AG09309 (cell line): ENCODE measurements at places on chromosomes 1 and 21.
A peak's percentile ranks its signal among the peaks of the same experiment; 100 is the strongest.

- no peak for DNase-seq
Measured at GRCh38 chr1:44024031-44024902, 7.0 kb downstream of the SLC6A9 start.

DNA sequence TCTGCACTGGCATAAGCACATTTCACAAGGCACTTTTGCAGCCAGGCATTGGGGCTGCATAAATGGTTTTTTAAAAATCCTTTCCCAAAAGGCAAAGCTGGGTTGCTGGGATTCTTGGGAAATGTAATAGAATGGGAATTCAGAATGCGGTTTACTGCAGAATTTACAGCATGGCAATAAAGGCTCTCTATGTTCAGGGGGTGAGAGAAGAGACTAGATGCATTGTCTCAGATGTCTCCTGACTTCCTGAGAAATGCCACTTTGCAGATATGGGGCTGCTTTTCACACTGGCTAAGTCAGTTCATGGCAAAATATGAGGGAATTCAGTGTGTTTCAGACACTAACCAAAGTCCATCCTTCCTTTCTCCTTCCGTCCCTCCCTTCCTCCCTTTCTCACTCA, 13.5 kb downstream of the FCGR2B start:
- DNase-seq = no peak

- DNase-seq = no peak
Measured at GRCh38 chr1:232499188-232499587, 130.7 kb downstream of the SIPA1L2 start.

DNA sequence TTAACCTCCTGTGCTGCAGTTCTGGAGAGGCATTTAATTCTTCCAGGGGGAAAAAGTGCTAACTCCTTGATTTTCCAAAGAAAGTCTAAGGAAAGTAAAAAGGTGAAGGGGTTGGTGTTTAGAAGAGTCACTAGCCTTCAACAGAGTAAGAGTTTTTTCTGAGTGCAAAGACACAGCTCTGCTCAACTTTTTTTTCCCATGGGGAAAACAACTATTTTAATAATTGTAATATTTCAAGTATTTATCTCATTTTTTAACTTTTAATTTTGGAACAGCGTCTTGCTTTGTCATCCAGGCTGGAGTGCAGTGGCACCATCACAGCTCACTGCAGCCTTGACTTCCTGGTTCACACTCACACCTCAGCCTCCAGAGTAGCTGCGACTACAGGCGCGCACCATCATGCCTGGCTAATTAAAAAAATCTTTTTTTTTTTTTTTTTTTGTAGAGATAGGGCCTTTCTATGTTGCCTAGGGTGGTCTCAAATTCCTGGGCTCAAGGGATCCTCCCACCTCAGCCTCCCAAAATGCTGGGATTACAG, 202.6 kb downstream of the APP start:
- DNase-seq = no peak

DNA sequence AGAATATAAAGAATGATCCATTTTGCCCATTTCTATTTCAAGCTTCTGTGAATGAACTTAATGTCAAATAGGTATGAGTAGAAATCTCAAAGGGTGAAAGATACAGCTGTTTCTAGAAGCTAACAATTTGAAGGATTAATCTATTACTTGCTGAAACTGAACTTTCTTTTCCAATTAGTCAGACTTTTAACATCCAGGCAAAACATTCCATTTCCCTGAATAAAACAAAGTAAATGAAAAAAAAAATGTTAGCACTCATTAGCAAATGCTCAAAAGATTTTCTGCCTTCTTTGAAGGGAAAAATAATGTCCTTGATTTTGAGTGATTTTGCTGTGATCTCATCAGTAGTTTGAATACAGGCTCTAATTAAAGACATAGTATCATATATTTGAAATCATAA, 447.6 kb upstream of the PRMT6 start:
- no peak for DNase-seq

DNA sequence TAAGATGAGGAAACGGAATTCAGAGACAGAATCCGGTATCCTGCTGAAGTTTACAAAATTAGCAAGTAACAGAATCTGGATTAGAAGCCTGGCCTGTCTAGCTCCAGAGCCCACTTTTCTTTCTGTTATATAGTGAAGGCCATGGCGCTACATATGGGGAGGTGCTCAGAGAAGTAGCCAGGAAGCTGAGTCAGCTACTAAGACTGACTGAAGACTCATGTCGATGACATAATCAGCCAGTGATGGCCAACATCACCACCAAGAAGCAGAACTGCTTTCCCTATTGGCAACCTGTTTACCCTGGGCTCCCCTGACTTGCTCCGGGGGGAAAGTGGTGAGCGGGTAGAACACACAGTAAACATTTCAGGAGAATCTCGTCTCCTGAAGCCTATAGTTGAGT, 18.8 kb downstream of the LRRC52 start:
- DNase-seq = no peak

DNA sequence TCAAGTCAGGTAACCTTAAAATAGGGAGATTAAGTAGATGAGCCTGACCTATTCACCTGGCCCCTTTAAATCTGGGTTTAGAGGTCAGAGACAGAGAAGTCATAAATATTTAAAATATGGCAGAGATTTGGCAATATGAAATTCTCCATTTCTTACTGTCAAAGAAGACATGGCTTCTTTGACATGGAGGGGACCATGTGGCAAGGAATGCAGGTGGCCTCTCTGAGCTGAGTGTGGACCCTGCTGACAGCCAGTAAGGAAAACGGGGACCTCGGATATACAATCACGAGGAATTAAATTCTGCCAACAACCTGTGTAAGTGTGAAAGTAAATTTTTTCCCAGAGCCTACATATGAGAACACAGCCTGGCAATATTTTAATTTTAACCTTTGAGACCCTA, 427.5 kb upstream of the PROX1 start:
- DNase-seq = no peak

DNA sequence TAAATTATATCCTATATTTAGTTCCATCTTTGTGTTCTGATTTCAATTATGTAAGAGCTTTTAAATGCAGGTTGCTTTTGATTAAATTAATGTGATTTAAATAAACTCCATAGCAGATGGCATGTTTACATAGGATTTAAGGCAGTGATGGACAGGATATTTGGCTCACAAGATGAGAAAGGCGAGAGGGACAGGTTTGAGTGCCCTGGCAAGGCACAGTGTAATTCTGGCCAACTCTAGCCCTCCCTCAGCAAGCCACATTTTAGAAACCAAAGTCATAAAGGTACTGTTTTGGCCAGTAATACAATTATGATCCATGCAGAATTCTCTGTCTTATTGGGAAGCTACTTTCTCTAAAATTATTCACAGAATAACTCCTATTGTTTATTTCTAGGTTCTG, 50.6 kb upstream of the C1orf146 start:
- no peak for DNase-seq

DNA sequence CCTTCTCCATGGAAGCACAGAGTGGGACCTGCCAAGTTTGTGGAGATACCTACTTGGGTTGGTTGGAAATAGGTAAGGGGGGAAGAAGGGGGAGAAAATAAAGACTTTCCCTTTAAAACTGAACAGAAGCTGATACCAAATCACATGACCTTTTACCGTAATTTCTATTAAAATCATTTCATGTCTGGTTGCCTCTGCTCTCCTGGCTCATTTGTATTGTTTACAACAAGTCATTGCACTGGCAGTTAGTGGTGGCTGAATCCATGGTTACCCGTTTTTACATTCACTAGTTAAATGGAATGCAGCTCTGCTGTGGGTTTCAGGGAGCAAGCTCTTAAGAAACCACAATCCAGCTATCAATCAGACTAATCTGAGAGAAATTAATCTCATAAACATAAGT, 353.7 kb upstream of the ESRRG start:
- DNase-seq = no peak

DNA sequence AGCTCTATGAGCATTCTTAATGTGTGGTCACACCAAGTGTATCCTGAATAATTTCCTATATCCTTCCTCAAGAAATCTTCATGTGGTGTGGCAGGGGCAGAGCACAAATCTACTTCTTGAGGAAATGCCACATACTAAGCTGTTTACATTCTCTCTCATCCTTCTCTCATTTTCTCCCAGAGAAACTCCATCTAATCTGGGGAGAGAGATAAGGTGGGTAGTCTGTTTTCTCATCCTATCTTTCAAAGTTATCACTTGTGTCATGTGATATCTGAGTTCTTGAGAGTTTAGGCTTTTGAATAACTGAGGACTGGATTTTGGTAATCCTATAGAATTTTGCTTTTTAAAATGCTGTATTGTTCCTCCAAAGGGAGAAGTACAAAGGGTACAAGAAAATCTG, 141.9 kb upstream of the LRRC7 start:
- DNase-seq = no peak

GRCh38 chr1:210662291-210663050, 333.8 kb downstream of the HHAT start:
- DNase-seq = no peak

- DNase-seq = no peak
Measured at GRCh38 chr1:42417166-42417565, 36.6 kb downstream of the RIMKLA start.

DNA sequence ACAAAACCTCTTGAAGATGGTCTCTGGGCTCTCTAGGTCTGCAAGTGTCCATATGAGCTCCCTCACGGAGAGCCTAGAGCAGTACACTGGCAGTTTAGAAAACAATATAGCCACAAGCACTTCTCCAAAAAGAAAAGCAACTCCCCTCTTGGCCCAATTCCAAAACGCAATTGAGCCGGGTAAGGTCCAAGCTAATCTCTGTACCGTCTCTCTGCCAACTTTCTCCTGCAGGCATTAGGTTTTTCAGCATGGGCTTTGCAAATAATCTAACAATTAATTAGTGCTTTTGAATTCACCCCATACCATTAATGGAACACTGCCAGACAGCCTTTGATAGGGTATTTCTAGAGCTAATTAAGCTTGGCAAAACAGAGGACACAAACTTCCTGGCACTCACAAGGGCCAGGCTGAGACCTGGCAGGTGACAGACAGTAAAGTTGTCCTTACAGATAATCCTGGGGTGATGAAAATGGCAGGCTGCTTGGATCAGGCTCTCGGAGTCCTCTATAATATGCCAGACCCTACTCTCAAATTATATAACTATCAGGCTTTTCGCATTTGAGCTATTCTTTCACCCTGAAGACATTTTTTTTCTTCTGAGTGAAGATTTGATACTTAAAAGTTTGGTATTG, 39.8 kb downstream of the TGFBR3 start:
- DNase-seq = no peak

- DNase-seq = no peak
Measured at GRCh38 chr1:83641206-83641658, 357.7 kb downstream of the TTLL7 start.

DNA sequence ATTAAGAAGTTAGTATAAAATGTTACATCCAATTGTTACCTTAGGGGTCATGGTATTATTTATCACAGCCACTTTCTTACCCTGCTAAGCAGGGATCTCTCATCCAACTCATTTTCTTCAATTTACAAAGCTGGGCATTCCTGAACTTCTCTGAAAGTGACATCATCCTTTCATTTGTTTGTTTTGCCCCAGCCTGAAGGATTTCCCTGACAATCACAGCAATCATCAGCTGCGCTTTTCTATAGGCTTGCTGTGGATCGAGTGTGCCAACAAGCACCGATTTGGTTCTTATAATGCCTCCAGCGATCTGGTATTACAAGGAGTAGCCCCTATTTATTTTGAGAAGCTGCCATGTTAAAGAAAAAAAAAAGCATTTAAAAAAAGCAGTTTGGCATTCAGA, 240.2 kb downstream of the USH2A start:
- DNase-seq = no peak

- DNase-seq = no peak
Measured at GRCh38 chr1:68174738-68175113, 57.6 kb downstream of the WLS start.

DNA sequence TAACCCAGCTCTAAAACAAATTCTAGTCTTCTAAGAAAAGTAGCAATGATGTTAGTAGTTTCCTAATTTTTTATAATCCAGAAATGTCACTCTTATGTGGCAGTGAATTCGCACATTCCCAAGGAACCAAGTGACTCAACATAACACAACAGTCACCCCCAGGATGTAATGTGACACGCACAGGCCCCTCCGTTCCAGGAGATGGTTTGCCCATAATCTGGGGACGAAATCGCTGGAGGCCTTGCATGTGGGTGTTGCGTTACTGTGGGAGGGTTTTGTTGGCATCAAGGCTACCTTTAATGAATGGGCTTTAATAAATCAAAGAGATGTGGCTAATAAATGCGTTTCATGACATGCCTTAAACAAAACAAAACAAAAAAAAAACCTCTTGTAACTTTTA, 50.9 kb downstream of the EVA1C start:
- peak; percentile 83 for DNase-seq

DNA sequence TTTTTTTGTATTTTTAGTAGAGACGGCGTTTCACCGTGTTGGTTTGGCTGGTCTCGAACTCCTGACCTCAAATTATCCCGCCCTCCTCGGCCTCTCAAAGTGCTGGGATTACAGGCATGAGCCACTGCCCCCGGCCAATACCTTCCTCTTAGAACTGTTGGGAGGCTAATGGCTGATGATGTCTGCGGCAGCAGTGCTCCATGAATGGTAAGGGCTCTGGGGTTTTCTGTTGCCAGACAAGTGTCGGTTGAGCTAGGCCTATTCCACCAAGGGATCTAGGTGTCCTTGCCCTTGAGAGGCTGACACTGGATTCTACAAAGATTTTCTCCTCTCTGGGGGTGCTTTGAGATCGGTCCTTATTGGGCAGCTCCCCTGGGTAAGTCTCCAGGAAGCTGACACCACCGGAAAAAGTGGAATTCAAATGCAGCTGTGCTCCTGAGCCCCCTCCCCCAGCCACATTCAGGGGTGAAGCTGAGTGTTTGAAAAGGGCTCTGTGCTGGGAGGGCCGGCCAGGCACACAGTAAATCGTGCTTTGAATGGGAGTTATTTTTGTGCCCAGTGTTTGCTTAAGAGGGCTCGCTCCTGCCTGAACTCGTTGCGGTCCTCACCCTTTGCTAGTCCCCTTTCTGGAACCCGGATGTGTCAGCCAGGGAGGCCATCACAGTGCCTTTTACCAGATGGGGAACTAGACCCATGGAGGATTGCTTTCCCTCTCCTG, 5.2 kb downstream of the SOX13 start:
- no peak for DNase-seq

DNA sequence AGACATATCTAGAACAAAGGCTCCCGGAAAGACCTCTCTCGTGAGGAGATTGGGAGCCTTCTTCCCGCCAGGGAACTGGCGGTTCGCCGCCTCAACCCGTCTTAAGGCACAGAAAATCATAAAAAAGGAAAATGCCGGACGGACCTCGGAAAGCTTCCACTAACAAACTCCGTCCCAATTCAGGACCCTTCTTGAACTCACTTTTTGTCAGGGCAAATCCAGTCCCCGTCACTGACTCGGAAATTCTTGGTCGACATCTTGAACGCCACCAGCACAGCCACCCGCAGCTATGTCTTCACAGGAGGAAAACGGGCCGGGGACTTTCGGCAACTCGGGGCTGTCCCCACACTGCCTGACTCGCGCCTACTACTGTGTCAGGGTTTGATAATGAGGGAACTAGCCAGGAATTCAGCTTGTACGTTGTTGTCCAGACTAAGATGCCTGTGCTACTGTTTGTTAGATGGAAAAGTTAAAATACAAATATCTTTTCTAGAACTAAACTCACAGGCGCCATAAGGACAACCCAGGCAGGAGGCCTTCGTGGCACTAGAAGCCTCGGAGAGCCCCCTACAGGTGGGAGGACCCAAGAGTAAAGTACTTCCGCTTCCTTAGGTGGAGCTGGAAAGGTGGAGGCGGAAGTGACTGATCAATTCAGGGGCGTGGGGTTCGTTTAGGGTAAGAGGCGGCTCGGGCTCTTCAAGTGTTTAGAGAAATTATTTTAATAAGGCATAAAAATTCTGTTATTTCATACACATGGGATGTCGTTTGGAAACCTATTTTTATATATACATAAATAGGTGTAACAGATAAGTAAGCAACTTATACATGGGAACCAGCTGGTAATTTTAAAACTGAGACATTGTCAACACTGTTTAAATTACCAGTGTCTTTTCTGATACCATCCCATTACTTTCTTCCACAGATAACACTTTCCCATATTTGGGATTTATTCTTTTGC, at the start of gene ZRANB2:
ZRANB2 (minus strand) TSS at position 297 of the 958 bp plus-strand sequence; CDS start at position 257, 40 bp downstream.
- DNase-seq = peak; percentile 84
